ENCODE measurements at places on chromosomes 4 and X.

- no peak for DNase-seq
Measured at GRCh38 chr4:910366-911091, 21.6 kb downstream of the GAK start.

- no peak for DNase-seq
Measured at GRCh38 chrX:122504026-122504425, 680.1 kb upstream of the GRIA3 start.

- no peak for DNase-seq
Measured at GRCh38 chr4:181498148-181498547, 745.1 kb upstream of the TENM3 start.

DNA sequence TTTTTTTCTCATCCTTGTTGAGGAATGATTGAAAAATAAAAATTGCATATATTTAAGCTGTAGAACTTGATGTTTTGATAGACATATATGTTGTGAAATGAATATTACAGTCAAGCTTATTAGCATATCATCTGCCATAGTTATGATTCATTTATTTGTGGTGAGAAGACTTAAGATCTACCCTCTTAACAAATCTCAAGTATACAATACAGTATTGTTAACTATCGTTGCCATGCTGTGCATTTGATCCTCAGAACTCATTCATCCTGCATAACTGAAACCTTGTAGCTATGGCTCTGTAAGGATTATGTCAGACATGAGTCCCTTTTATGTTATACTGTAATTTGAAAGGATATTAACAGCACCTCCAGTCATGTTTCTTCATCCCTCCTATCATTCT, 2045.3 kb downstream of the ARAP2 start:
- DNase-seq: no peak

GRCh38 chrX:133495464-133496391, 80.4 kb upstream of the GPC4 start:
- no peak for DNase-seq

DNA sequence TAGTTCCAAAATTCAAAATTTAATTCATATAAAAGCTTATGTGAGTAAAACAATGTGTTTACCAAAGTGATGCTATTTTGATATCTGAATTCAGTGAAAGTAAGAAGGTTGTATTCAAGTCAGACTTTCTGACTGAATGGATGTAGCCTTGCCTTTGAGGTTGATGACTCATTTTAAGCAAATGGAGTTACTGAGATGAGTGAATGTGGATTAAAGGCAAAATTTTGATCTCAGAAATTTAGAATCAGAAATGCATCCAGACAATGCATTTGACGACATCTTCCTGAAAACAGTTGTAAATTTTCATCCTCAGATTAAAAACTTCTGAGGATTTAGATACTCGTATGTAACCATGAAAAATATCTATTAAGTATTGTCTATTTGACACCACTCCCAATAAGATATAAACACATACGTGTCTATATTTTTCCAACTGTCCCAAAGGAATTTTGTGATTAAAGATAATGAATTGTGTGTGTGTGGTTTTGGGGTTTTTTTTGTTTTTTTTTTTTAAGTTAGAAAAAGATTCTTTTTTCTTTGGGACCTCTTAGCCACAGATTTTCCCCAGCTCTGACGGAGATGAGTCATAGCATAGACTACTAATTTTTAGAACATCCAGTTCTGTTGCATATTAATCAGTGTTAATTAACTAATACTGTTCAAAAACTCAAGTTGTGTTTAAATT, 34.4 kb downstream of the NFKB1 start:
- DNase-seq: no peak

- no peak for DNase-seq
Measured at GRCh38 chr4:15917297-15917696, 21.2 kb downstream of the FGFBP1 start.

DNA sequence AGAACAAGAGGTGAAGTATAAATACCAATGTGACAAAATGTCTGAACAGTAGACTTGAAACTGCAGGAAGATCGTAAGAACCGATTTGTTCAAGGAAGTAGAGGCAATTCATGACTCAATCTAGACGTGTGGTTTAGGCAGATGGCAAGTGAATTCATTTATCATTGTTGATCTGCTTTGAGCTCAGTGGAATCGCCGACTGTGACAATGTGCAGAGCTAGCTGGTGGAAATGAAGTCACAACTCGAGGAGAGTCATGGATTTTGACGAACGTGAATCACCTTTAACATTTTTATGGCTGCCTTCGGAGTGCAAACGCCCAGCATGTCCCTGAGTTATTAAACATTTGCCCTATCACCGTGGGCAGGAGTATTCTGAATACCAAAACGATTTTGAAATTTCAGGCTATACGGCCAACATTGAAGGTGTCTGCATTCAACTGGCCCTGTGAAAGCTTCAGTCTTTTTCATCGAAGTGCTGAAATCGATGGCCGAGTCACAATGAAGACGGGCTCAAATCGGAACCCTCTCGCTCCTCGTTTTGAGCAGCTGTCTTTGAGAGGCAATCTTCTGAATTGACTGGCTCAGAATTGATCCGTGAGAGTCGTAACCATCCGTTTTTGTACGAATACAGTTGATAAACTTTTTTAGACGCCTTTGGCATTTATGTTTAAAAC, 689 bp upstream of the OGT start:
- DNase-seq: no peak

DNA sequence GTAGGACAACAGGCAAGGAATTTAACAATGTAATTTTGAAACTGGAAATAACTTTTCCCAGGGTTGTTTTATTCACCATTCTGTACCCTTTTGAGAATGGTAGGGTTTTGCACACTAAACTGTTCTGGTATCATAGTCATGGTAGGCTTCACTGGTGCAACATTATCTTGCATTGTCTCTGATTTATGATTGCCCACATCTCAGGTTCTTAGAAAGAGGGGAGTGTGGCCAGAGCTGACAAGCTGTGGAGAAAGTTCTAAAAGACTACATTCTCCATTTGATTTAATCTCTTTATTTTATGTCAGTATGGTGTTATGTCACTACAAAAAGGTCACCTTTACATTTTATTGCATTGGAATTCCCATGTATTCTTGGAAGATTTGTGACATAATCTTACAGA, 447.3 kb downstream of the GRIA2 start:
- DNase-seq: no peak

GRCh38 chr4:147924604-147925412, 192.9 kb downstream of the ARHGAP10 start:
- no peak for DNase-seq

DNA sequence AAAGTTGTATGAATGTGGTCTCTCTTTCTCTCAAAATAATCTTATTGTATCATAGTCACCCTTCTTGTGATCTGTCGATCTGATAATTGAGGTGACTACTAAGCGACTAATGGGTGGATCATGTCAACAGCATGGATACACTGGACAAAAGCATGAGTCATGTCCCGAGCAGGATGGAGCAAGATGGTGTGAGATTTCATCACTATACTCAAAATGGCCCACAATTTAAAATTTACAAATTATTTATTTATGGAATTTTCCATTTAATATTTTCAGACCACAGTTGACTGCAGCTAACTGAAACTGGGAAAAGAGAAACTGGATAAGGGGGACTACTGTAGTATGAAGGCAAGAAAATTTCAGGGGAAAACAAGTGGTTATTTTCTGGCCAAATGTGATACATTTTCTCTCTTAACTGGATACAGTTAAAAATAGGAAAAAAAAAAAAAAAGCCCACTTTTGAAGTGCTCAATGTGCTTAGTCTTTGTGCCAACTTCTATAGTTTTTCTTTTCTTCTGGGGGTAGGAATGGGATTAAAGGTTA, 25.3 kb downstream of the FAM241A start:
- DNase-seq: no peak

GRCh38 chr4:34790131-34790530, 1454.2 kb downstream of the ARAP2 start:
- no peak for DNase-seq

DNA sequence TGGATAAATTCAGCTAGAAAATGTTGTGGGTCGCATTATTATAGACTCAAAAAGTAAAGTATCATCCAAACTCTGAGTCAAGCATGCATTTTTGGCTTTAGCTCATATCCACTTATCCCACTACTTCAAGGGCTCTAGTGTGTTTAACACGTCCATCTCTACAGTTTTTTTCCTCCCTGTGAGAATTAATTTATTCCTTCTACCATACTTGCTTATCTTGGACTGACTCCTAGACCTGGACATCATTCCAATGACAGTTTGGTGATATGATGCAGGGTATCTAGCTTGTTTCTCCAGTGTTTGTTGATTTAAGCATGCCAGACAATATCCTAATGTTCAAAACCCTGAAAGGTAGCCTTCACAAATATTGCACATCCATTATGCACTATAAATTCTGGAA, 1037.1 kb upstream of the INTU start:
- no peak for DNase-seq

Data from KG1 (cell line).